Upper lobe of left lung (tissue), 6 donors: ENCODE measurements at places on chromosomes 4 and X. TPM values are rescaled to one million over a fixed set of nuclear protein-coding genes. Genes with fewer than 3 reads are reported as not detected.

Gene MAGEE1
- 2.0 TPM for total RNA-seq

Gene TRPC3
- total RNA-seq, result 1.2 TPM

DNA sequence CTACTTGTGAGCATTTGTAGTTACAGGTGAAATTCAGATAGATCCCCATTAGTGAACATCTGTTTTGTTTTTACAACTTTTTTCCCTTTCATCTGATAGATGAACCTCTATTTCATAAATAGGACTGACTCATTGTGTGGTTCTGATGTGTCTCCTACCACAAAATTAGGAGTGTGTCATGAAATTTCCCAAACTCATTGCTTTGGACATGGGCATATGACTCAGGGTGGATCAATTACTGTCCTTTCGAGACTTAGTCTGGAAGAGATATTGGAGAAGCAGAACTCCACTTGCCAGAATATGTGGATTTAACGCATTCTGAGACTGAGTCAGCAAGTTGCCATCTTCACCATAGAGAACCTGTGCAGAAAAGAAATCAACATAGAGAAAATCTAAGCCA lies 53.5 kb upstream of the PCDH10 start:
- H3K36me3 ChIP-seq, result no peaks in the 10 kb centered on the region
- no peak for DNase-seq
- H3K4me3 ChIP-seq, result no peak overlapping the region
- H3K4me1 ChIP-seq, result no peaks in the 10 kb centered on the region
- H3K27ac ChIP-seq, result no peak overlapping the region

- H3K36me3 ChIP-seq, result no peaks in the 10 kb centered on the region
- peaks cover 19% of the 10 kb centered on the region for H3K4me1 ChIP-seq
- DNase-seq, result no peak
- no peak overlapping the region for H3K27ac ChIP-seq
- no peak overlapping the region for H3K4me3 ChIP-seq
These were observed 24.6 kb upstream of the HTRA3 start for GRCh38 chr4:8244931-8245460.

GRCh38 chrX:21845096-21845495 lies 5.7 kb downstream of the MBTPS2 start:
- no peak overlapping the region for H3K27ac ChIP-seq
- no peaks in the 10 kb centered on the region for H3K27me3 ChIP-seq
- no peak for DNase-seq
